CD4-positive, alpha-beta T cell treated with Interleukin-2 at 100 ng/mL for 4 hours (primary cell): ENCODE measurements at places on chromosomes 1 and 21.

GRCh38 chr1:3898994-3899753 is 898 bp downstream of the C1orf174 start:
- DNase-seq = no peak

- no peak for DNase-seq
Measured at GRCh38 chr1:44251486-44251885, 38.2 kb downstream of the DMAP1 start.

DNA sequence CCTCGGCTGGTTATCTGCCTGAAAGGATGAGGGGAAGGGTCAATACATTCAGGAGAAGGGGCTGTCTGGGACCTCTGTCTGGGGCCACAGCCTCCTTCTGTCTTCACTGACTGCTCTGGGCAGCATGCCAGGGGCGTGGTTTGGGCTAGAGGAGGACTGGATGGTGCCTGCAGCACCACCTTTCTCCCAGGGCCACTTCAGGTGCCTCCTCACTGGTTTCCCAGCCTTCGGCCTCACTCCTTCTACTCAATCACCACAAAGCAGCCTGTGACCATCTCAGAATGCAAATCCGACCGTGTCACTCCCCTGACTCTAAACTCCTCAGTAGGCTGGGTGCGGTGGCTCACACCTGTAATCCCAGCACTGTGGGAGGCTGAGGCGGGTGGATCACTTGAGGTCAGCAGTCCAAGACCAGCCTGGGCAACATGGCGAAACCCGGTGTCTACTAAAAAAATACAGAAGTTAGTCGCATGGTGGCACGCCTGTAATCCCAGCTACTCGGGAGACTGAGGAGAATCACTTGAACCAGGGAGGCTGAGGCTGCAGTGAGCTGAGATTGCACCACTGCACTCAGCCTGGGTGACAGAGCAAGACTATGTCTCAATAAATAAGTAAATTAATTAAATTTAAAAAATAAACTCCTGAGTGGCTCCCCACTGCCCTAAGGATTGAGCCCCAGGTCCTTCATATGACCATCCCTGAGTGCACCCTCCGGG is 50.1 kb upstream of the ECE1 start:
- DNase-seq = no peak

GRCh38 chr21:44286086-44286715 is 525 bp downstream of the AIRE start:
- DNase-seq = no peak

DNA sequence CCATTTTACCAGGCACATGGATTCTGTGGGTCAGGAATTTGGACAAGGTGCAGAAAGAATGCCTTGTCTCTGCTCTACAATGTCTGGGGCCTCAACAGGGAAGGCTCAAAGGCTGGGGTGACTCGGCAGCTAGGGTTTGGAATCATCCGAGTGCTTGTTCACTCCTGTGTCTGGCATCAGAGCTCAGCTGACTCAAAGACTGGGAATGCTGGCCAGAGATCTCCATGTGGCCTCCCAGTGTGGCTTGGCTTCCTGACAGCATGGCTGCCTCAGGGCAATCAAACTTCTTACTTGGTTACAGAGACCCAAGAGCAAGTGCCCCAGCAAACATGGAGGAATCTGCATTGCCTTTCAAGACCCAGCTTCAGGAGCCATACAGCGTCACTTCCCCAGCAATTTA is 110.5 kb downstream of the TOMM20 start:
- no peak for DNase-seq

GRCh38 chr1:31027693-31028526 is 37.6 kb downstream of the PUM1 start:
- no peak for DNase-seq

DNA sequence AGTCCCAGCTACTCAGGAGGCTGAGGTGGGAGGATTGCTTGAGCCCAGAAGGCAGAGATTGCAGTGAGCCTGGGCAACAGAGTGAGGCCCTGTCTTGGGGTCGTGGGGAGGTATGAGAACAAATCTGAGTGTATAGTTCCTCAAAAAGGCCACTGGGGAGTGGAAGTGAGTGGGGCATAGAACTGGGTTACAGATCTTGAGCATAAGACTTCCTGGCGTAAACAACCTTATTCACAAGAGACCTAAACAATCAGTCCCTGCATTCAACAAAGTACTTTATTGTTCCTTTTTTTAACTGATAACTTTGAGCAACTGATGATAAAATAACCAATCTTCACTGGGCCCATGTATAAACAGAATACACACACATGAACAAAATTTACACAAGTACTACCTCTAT is 72.7 kb upstream of the MUTYH start:
- no peak for DNase-seq

GRCh38 chr1:162328512-162328911 is 48.1 kb downstream of the SPATA46 start:
- DNase-seq = no peak

DNA sequence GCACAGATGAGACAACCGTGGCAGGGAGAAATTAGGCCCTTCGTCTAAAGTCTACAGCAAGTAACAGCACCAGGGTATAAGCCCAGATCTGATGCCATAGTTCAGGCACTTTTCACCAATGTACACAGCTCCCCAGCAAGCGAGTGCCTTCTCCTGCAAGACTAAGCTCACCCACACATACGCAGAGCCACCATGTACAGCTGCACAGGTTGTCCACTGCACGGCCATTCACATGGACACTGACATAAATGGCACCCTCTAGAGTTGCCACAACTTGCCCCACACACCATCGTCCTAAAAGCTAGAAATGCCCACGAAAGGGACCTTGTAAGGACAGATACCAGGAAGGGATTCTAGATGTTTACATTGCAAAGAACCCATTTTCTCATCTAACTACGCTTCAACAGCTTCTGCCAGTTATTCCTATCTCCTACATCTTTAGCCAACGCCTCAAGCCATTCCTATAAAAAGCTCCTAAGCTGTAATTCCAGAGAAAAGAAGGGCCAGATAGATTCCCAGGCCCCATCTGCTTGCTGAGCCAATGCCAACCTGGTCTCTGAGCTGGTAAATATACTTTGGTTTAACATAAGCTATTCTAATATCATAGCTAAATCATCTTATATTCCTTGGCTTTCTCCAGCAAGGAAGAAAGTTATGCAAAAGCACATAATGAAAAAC is 174.0 kb upstream of the KAZN start:
- no peak for DNase-seq

- no peak for DNase-seq
Measured at GRCh38 chr1:51950701-51951100, 39.8 kb downstream of the RAB3B start.

- DNase-seq = peak; percentile 9
Measured at GRCh38 chr1:59697150-59697800, 117.5 kb upstream of the HOOK1 start.

- DNase-seq = no peak
Measured at GRCh38 chr21:20760221-20760620, 238.0 kb upstream of the NCAM2 start.

GRCh38 chr1:23325393-23325792 is 18.7 kb downstream of the HNRNPR start:
- no peak for DNase-seq

DNA sequence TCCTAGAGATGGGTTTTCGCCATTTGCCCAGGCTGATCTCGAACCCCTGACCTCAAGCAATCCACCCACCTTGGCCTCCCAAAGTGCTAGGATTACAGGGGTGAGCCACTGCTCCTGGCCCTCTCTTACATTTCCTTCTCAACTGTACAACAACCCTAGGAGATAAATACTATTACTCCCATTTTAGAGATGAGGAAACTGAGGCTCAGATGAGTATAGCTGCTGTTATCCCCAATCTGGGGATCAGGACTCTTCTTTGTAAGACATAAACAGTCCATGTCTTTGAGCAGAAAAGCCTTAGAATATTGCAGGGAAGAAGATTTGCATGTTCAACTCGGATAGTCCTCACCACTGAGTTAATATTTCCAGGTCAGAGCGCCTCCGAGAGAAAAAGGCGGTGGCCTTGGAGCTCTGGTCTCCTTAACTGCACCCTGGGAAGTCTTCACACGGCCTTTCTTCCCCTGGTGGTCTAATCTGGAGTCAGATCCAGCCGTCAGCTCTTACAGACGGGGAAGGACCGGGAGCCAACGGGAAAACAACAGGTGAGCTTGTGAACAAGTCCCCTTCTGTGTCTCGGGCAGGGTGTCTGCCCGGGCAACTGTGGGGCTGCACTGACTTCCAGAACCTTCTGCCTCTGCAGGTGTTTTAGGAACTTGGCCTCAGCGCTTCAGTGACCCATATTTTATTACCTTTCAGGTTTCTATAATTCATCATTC is 5.9 kb upstream of the OLIG1 start:
- no peak for DNase-seq

GRCh38 chr1:231414260-231415016 is 7.6 kb downstream of the EGLN1 start:
- no peak for DNase-seq

DNA sequence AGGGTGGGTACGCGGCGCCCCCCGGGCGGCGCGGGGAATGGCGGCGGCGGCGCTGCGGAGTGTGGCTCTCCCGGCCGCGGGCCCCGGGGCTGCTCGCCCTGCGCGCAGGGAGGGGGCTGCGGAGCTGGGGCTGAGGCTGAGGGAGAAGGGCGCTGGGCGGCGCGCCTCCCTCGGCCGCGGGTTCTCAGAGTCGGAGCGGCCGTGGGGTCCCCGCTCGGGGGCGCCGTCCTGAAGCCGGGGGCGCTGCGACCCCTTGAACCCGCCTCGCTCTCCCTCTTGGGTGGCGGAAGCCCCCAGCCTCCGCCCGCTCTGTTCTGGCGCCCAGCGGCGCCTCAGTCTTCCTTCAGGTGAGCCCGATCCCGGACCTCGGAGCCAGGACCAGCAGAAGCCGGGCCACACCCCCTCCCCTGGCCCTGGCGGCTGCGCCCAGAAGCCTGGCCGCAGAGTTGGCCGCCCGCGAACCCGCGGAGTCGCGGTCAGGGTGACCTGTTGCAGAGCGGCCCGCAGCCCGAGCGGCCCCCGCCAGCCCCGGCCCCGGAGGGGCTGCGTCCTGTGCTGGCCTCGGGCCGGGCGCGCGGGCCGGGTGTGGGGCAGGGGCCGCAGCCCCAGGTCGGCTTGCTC is 532 bp downstream of the RALGPS2 start:
- DNase-seq = no peak

DNA sequence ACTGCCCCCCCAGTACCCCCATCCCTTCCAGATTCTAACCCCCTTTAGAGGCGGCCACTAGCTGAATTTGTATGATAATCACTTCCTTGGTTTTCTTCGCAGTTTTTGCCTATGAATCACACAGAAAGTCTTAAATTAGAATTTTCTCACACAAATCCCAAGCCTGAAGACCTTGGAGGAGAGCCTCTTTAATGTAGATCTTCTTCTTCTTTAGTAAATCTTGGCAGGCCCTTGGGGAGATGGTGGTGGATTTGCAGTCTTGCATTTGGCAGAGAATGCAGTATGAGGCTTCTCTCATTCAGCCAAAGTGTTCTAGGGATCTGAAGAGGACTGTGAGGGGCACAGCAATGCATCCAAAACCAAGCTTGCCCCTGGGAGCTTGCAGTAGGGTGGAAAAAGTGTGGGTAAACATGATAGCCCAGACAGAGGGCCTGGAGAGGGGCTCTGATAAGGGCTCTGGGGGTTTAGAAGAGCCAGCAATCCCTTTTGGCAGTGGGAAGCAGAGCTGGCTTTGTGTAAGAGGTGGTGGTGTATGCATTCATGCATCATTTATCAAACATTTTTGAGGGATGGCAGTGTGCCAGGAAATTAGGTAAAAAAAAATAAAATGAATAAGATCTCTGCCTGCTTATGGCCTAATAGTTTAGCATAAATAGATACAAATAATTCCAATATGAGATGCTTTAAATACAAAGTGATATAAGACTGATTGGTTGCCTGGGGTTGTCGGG is 7.7 kb upstream of the CDC42 start:
- DNase-seq = peak; percentile 37

GRCh38 chr1:69993810-69994209 is 211.6 kb downstream of the LRRC40 start:
- no peak for DNase-seq

GRCh38 chr1:246734866-246735265 is 10.7 kb downstream of the SCCPDH start:
- no peak for DNase-seq

- DNase-seq = peak; percentile 8
Measured at GRCh38 chr1:167121375-167122120, 27.7 kb downstream of the STYXL2 start.

GRCh38 chr1:19967808-19968207 is 11.6 kb downstream of the PLA2G2A start:
- DNase-seq = no peak

GRCh38 chr1:176073524-176074157 is 133.4 kb downstream of the COP1 start:
- peak; percentile 48 for DNase-seq

GRCh38 chr1:50180367-50180766 is 71.6 kb downstream of the ELAVL4 start:
- DNase-seq = no peak

DNA sequence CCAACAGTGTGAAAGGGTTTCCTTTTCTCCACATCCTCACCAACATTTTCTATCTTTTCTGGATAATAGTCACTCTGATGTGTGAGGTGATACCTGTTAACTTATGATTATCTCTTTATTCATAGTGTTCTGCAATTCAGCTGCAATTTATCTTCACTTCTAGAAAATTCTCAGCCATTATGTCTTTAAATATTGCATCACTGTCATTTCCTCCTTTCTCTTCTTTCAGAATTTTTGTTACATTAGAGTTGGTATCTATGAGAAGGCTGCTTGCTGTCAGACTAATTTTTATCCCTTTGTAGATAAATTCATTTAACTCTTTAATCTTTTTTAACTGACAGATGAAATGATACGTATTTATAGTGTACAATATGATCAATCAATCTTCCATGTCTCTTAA is 30.5 kb upstream of the ATF3 start:
- no peak for DNase-seq

- DNase-seq = peak; percentile 61
Measured at GRCh38 chr1:192552760-192553191, 22.8 kb upstream of the RGS1 start.

DNA sequence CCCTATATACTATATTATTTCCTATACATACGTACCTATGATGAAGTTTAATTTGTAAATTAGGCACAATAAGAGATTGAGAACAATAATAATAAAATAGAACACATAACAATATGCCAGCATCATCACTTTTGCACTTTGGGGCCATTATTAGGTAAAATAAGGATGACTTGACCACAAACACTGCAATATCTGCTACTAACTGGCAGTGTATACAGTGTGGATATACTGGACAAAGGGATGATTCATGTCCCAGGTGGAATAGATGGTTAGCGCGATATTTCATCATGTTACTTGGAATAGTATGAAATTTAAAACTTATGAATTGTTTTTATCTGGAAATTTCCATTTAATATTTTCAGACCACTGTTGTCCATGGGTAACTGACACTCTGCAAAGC is 35.4 kb upstream of the TXLNA start:
- no peak for DNase-seq

GRCh38 chr1:156709757-156710489 is 4.5 kb upstream of the CRABP2 start:
- DNase-seq = no peak

DNA sequence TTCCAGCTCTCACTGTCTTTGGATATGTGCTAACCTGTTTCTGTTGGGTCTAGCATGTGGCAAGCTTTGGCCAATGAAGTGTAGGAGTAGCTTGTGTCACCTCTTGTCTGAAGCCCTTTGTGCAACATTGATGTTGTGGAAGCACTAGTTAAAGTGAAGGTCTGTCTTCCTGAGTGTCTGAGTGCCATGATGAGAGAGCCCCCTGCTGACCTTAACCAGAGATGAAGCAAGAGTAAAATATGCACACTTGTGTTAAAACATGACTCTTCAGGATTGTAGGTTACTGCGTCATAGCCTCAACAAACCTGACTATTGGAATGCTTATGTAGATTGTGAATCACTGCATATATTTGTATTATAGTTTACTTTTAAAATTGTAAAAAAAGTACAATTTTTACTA is 103.7 kb downstream of the NCAM2 start:
- DNase-seq = no peak
